Gastroesophageal sphincter (tissue), 4 donors: ENCODE measurements at places on chromosomes 5 and 9.

DNA sequence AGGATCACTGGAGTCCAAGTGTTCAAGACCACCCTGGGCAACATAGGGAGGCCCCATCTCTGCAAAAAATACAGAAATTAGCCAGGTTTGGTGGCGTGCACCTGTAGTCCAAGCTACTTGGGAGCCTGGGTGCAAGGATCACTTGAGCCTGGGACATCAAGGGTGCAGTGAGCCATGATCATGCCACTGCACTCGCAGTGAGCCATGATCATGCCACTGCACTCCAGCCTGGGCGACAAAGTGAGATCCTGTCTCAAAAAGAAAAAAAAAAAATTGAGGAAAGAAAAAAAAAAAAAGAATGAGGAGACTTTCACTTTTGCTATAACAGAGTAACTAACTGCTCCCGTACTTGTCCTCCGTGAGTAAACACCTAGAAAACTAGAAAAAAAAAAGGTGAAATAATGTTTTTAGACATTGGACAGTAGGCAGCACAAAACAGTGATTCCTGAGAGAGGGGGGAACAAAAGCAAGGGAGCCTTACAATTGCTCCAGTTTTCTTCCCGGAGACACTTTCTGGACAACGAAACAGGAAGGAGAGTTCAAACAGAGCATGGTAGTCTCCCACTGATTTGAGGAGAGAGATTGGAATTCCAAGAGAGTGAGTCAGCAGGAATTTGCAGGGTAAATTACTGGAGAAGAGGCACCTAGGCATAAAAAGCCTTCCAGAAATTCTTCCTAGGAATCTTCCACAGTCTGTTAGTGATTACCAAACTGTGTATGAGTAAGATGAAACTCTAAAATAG, 6.9 kb upstream of the ZBTB5 start:
- peak; percentile 92 for ATAC-seq

- no peak for ATAC-seq
These were observed 35.6 kb downstream of the FST start for GRCh38 chr5:53515988-53516387.

GRCh38 chr5:179803651-179804554, 2.8 kb downstream of the MGAT4B start:
- ATAC-seq: no peak

DNA sequence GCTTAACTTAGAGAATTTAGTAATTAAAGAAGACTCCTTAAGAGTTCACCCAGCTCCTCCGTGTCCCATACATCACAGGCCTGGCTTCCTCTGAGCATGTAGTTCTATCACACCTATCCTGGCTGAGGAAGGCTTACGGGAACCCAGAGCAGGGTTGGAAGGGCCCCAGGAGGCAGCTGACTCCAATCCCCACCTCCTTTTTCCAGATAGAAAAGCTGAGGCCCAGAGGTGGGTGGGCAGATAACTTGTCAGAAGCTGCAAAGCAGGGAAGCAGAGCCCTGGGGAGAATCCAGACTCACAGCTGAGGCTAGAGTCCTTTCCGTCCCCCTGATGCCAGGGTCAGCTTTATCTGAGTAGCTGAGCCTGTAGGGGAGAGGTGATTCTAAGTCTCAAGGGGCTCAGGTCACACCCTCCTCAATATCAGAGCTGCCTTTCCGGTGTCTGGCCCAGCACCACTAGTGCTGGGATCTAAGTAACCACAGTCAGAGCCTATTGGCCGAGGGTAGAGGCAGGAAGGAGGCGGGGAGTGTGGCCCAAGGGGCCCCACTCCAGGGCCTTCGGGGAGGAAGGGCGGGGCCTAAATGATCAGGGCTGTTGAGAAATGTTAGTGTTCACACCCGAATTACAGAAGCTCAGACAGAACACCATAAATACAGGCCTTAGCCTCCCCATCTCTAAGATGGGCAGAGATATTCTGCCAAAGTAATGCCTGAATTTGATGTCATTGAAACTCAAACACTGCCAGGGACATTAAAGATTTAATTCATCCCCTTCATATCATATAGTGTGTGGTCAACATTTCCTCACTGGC, 9.9 kb downstream of the CCDC69 start:
- ATAC-seq: peak; percentile 95

GRCh38 chr5:121949885-121950284, 11.9 kb upstream of the SRFBP1 start:
- ATAC-seq: no peak

GRCh38 chr9:34177593-34178435, 1.0 kb upstream of the UBAP1 start:
- ATAC-seq: no peak

- no peak for ATAC-seq
These were observed 17.4 kb downstream of the HAUS6 start for GRCh38 chr9:19085295-19085694.

GRCh38 chr9:81543695-81544094, 145.7 kb downstream of the TLE1 start:
- no peak for ATAC-seq

DNA sequence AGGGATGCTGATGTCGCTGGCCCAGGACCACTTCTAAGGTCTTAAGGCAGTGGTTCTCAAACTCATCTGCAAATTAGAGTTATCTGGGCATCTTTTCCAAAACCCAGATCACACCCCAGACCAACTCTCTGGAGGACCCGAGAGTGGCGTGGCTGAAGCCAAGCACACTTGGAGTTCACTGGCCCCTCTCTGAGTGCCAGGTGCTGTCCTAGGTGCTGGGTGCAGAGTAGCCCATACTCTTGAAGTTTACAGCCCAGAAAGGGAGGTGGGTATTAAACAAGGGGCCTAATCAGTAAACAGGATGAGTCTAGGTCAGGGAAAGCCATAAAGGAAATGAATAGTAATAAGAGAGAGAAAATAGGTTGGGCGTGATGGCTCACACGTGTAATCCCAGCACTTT, 17.6 kb downstream of the CAMK2A start:
- no peak for ATAC-seq

DNA sequence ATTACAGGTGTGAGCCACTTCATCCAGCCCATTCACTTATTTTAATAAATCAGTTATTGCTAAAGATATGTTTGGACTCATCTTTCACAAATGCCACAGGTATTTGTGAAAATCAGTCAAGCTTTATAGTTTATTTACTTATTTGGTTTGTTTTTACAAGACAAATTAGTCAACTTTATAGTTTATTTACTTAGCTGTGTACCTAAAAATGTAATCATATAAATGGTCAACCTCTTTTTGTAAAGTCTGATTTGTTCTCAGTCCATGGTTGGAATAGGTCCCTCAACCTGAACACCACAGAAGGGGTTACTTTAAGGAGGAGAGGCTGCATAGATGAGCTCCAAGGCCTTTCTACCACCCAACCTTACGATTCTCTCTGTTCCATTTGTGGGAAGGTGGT, 80.2 kb downstream of the GNAQ start:
- no peak for ATAC-seq

GRCh38 chr9:134600371-134600770, 41.2 kb upstream of the COL5A1 start:
- no peak for ATAC-seq

DNA sequence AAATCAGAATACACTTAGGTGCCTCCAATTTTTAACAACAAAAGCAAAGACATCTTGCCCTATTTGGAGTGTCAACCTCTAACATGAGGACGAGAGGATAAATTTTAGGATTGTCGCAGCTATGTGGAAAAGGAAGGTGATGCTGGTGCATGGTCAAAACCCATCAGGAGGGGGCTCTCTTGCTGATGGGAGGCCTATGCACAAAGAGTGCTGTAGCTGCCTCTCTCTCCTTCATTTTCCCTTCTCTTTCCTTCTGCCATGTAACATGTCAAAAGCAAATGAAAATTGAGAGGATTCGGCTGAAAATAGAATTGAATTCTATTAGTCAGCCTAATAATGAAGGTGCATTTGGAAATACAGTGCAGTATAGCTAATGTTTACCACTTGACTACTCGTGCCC, 578.7 kb upstream of the ZNF462 start:
- ATAC-seq: no peak

- no peak for ATAC-seq
These were observed 100.1 kb upstream of the MRPS30 start for GRCh38 chr5:44708602-44709001.

GRCh38 chr5:101897914-101898313, 398.2 kb downstream of the SLCO4C1 start:
- no peak for ATAC-seq

DNA sequence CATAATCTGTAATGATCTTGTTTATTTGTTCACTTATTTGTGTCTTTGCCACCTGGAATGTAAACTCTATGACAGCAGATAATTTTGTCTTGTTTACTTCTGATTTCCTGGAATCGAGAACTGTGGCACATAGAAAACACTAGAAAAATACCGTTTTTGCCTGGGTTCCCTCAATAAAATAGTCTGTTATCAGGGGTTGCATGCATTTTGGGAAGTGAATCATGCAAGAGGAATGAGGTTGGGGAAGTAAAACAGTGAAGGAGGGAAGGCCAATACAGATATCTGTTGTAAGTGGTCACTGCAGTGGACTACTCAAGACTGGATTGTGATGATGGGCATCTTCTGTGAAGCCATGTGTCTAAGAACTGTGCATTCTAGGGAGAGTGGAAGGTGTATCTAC, 45.2 kb upstream of the IL6ST start:
- ATAC-seq: no peak

GRCh38 chr9:123268199-123268464, 254 bp downstream of the STRBP start:
- peak; percentile 73 for ATAC-seq

DNA sequence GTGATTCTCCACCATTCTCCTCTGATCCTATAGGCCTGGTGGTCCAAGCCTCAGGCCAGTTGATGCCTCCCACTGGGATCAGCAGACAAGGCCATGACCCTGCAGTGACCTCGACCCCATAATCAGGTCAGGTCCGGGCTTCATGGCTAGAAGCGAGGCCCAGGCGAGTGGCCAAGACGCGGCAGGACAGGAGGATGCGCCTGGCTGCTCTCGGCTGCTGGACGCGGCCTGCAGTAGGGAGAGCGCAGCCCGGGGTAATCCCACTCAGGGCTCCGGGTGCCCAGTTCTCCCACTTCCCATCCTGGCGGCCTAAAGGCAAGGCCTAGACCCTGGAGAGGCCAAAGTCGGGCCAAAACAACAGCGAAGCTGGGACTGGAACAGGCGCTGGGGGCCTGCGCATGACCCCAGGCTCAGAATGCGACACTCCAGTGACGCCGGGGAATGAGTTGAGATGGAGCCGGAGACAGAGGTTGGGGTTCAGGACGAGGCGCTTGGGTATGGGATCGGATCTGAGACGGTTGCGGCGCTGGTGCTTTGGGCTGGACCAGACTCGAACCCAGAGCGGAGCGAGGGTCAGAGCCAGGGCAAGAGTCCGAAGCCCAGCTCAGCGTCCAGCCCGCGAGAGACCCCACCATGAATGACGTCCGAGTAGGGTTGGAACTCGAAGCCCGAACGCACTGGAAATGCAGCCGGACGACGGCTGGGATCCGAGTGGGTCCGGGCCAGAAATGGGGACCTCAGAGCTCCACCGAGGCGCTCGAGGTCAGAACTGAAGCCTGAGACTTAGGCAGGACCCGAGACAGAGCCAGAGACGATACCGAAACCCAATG, 3.2 kb downstream of the LHX6 start:
- ATAC-seq: no peak

GRCh38 chr5:59034498-59035186, 451.8 kb downstream of the RAB3C start:
- no peak for ATAC-seq

GRCh38 chr5:175037820-175038219, 313.4 kb downstream of the MSX2 start:
- no peak for ATAC-seq

DNA sequence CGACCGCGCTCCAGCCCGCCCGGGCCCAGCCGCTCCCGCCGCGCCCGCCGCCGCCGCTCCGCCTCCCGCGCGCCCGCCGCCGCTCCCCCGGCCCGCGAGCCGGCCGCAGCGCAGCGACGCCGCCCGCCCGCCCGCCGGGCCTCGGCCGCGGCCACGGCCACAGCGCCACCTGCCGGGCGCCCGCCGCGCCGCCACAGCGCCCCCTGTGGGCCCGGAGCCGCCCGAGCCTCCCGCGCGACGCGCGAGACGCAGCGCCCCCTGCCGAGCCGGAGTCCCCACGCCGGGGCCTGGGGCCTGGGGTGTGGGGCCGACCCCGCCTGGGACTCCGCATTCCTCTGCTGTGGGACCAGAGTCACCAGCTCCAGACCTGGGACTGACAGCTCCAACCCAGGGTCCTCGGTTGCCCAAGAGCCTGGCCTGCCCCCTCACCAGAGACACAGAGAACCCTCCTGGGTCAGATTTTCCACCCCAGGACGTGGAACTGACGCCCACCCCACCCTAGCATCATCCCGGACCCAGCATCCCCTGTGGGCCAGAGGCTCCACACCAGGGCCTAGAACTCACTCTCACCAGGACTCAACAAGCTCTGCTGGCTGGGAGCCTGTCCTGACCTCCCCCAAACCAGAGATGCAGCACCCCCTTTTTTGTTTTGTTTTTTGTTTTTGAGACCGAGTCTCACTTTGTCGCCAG, at the start of gene RAPGEF1:
RAPGEF1 (minus strand) TSS at position 118 of the 690 bp plus-strand sequence. CDS start 246 bp downstream, outside the sequence.
- ATAC-seq: peak; percentile 81

DNA sequence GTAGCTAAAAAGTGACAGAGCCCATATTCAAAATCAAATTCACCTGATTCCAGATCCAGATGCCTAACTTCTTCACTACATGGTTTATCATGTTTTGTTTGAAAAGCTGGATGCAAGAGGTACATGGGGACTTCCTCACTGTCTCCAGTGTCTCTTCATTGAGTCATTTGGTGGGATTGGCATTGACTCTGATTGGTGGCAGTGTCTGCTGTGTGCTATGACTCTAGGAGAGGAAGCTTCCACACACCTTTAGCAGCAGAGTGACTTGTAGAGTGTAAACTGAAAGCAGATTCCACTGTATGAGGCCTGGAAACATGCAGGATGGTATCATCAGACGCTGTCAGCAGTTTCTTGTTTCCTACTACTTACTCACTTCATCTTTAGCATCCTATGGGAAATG, 250.9 kb upstream of the SEMA6A start:
- ATAC-seq: no peak

- ATAC-seq: peak; percentile 27
These were observed 165.2 kb downstream of the ADAMTS12 start for GRCh38 chr5:33726422-33727165.

GRCh38 chr5:56641635-56642260, 173.6 kb upstream of the MAP3K1 start:
- no peak for ATAC-seq

GRCh38 chr5:23631302-23632045, 124.1 kb downstream of the PRDM9 start:
- peak; percentile 43 for ATAC-seq

GRCh38 chr9:122055701-122056100, 37.4 kb downstream of the TTLL11 start:
- no peak for ATAC-seq

DNA sequence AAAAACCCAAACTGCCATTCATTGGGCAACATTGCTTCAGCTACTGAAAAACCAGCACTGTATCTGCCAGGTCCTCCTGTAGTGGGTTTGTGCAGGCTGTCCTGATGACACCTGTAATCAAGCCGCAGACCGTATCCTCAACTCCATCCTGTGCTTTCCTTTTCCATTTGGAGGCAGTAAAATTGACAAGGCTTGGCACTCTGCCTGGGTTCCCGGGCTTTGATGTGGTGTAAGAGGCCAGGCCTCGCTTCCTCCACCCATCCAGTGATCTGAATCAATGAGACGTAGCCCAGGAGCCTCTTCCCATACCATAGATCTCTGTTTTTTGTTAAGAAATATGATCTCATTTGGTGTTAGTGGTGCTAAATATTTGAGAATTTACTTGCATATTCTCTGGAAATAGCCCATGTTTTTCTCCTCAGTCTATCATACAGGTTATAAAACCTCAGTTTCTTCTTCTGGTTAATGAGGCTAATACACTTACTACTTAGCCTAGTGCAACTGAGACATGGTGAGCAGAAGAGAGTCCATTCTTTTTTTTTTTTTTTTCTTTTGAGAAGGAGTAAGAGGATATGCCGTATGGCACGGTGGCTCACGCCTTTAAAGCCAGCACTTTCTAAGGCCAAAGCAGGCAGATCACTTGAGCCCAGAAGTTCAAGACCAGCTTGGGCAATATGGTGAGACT, 34.8 kb downstream of the LSM11 start:
- ATAC-seq: no peak
